Epithelial cell of umbilical artery (primary cell): ENCODE measurements at places on chromosomes 12 and 14. TPM values are rescaled to one million over a fixed set of nuclear protein-coding genes. Genes with fewer than 3 reads are reported as not detected.

NANOG gene
- total RNA-seq, result not detected in 2 replicates

OTUB2 gene
- 0.76 and 0.97 TPM in 2 replicates for total RNA-seq

PAPOLA gene
- total RNA-seq, result 103 and 122 TPM in 2 replicates

CLECL1 gene
- not detected in 2 replicates for total RNA-seq

TAMALIN gene
- 35.4 and 52.0 TPM in 2 replicates for total RNA-seq

SYCP3 gene
- 0.30 TPM in 1 of 2 replicates, not detected in the other for total RNA-seq

TAS2R46 gene
- 2.1 and 3.2 TPM in 2 replicates for total RNA-seq

RNF212B gene
- total RNA-seq, result not detected in 2 replicates

EFCAB11 gene
- 6.2 and 7.0 TPM in 2 replicates for total RNA-seq

OLR1 gene
- not detected in 2 replicates for total RNA-seq

NTS gene
- total RNA-seq, result under 0.01 and 0.15 TPM in 2 replicates

LRRC10 gene
- total RNA-seq, result not detected in 2 replicates

ENDOU gene
- total RNA-seq, result not detected in 2 replicates

TULP3 gene
- 12.3 and 14.7 TPM in 2 replicates for total RNA-seq

IGF1 gene
- total RNA-seq, result not detected in 2 replicates

AQP2 gene
- total RNA-seq, result not detected in 2 replicates

ZNF384 gene
- total RNA-seq, result 7.1 and 8.8 TPM in 2 replicates

ANKRD9 gene
- total RNA-seq, result 18.5 and 22.8 TPM in 2 replicates

NFATC4 gene
- 21.8 and 25.1 TPM in 2 replicates for total RNA-seq

C12orf54 gene
- not detected in 2 replicates for total RNA-seq

DPY19L2 gene
- total RNA-seq, result 1.9 and 6.7 TPM in 2 replicates

MUCL1 gene
- total RNA-seq, result not detected in 2 replicates

GALNT6 gene
- total RNA-seq, result 35.7 and 52.7 TPM in 2 replicates

LRP1-AS gene
- not detected in 2 replicates for total RNA-seq

FOXA1 gene
- under 0.01 and 0.91 TPM in 2 replicates for total RNA-seq

TMEM117 gene
- total RNA-seq, result 1.9 and 2.1 TPM in 2 replicates

LRTM2 gene
- total RNA-seq, result not detected in 2 replicates

KRT85 gene
- total RNA-seq, result not detected in 2 replicates

PTGER2 gene
- under 0.01 and 0.76 TPM in 2 replicates for total RNA-seq

EEA1 gene
- total RNA-seq, result 16.6 and 21.9 TPM in 2 replicates

CCDC91 gene
- 14.6 and 17.9 TPM in 2 replicates for total RNA-seq

C12orf56 gene
- under 0.01 and 0.15 TPM in 2 replicates for total RNA-seq

HRK gene
- not detected in 2 replicates for total RNA-seq

MANSC1 gene
- 5.5 and 8.8 TPM in 2 replicates for total RNA-seq

SDS gene
- total RNA-seq, result not detected in 2 replicates

ABCD2 gene
- total RNA-seq, result not detected in 2 replicates

ACOT6 gene
- total RNA-seq, result 0.30 TPM in 1 of 2 replicates, not detected in the other

RARG gene
- total RNA-seq, result 2.9 and 4.3 TPM in 2 replicates

TOGARAM1 gene
- total RNA-seq, result 15.3 and 19.6 TPM in 2 replicates

GUCY2C gene
- not detected in 2 replicates for total RNA-seq

C14orf39 gene
- not detected in 2 replicates for total RNA-seq

GAS2L3 gene
- total RNA-seq, result 21.4 and 28.3 TPM in 2 replicates

KRT78 gene
- total RNA-seq, result not detected in 2 replicates

ANKRD33 gene
- 0.15 and 0.32 TPM in 2 replicates for total RNA-seq

GSC gene
- not detected in 2 replicates for total RNA-seq

SIX4 gene
- total RNA-seq, result 4.4 and 4.9 TPM in 2 replicates
